ENCODE measurements at places on chromosomes 5 and 9.

GRCh38 chr5:168114444-168115017, 176.9 kb upstream of the WWC1 start:
- DNase-seq = peak; percentile 31

DNA sequence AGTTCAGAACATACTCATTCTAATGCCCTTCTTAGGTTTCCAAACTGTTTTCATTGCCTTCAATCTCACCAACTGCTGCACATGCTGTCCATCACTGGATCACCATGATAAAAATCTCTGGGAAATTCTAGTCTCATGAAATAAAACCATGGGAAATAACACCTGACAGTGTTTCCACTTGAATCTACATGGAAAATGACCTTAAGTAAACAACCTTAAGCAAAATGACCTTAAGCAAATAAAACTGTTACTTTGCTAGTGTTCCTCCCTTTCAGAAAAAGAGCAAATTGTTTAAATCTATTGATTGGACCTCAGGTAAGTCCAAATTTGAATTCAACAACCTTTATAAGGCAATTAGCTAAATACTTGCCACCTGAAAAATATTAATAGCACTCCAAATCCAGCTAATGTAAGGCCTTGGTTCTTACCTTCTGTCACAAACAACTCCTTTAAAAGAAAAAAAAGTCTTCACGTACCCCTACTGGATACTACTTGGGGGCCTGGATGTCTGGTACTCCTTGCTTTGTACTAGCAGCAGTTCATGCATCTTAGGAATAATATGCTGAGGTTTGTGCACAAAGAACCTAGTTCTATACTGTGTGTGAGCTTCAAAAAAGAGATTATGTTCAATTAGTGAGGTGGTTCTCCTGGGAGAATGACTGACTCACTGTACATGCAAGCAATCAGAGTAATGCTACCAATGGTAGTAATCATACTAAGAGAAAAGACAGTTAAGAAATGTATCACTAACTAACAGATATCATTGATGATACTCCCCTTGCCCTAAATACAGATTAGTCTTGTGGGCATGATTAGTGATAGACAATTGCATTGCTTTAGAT, 630.4 kb downstream of the PSAT1 start:
- DNase-seq = no peak

- DNase-seq = no peak
Measured at GRCh38 chr5:1570975-1571374, 47.2 kb upstream of the LPCAT1 start.

GRCh38 chr9:126558051-126558665, 55.6 kb upstream of the LMX1B start:
- peak; percentile 53 for DNase-seq

DNA sequence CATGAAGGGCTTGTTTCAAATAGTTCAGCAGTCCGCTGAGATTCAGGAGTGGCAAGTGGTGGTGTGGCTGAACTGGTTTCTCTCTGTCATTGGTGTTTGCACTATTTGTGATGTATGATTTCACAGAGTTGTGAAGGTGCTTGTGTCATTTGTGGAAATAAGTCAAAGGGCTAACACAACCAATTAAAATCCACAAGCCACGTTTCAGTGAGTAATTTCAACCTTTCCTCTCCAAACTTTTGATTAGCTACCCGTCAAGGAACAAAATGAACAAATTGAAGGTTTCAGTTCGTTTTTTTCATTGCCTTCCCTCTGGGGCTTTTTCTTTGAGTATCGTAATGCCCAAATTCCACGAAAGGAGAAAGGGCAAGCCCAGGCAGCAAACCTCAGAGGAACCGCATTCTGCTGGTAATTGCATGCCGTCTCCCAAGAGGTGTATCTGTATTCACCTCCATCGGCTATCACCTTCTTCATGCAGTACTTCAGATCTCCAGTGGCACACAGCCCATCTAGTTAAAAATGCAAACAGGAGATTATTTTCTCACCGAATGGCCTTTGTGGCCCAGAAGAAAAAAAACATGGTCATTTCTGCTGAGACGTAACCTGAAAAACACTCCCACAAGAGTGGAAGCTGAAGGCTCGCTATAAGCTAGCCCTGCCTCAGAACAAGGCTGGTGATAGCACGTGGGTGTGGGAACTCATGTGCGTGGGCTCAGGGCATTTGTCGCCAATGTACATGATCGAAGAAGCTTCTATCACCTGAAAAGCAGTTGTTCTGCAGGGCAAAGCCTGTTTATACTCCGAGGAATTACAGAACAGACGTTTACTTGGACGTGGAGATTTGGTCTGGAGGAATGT, 197.1 kb downstream of the NR3C1 start:
- DNase-seq = no peak

GRCh38 chr5:157649101-157649500, 3.1 kb downstream of the SOX30 start:
- no peak for DNase-seq

- DNase-seq = no peak
Measured at GRCh38 chr9:32728181-32728580, 55.2 kb upstream of the TMEM215 start.

GRCh38 chr5:8869932-8870331, 675.9 kb downstream of the SEMA5A start:
- DNase-seq = no peak

DNA sequence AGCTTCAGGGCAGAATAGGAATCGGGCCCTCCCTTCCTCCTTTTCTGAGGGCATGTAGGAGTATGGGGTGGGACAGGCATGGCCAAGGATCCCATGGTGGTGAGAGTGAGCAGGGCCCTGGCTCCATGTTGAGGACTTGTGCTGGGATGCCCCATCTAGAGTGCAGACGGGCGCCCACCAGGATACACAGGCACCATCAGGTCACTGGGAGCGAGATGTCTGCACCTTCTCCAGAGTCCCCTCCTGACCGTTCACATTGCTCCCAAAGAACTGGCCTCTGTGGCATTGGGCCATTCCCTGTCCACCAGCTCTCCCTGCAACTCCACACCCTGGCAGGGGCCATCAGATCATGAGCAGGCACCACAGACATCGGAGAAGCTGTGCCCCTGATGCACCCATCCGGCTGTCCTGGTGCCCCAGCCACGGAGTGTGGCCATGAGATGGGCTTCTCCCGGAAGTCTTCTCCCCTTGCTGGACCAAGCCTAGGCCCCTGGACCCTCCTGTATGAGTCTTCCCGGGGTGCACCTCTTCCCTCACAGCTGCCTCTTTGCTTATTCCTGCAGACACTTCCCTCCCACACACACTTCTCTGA, 195.0 kb downstream of the IRX2 start:
- no peak for DNase-seq

DNA sequence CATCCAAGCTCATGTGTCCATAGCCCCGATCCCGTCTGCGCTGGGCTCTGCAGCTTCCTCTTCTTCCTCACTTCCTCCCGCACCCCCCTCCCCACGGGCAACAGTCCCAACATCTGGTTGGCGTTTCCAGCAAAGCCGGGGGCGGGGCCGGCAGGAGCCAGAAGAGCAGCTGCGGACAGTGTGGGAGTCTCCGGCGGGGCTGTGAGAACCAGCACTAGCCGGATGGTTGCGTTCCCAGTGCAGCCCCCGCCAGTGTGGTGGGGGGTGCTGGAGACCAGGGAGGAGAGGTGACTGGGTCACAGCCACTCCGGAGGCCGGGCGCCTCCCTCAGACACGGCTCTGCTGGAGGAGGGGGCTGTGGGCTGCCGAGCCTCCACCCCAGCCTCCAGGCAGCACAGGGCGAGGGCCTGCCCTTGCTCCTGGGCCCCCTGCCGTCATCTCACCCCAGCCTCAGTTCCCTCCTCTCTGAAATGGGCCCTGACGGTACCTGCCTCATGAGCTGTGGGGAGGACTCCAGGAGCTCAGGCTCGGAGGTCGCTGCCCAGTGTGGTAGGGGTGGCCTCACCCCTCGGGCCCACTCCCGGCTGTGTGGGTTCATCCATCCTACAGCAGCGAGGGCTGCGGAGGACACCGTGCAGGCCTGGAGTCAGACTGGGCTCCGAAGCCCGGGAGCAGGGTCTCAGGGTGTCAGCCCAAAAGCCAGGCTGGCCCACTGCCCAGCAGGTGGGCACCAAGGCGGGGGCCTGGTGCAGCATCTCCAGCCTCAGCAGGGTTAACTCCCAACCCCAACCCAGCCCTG, 41.5 kb upstream of the NOTCH1 start:
- DNase-seq = no peak

- DNase-seq = no peak
Measured at GRCh38 chr5:67404256-67405100, 207.9 kb upstream of the CD180 start.

GRCh38 chr9:7037176-7037575, 279.4 kb downstream of the KDM4C start:
- DNase-seq = no peak

Data from stimulated activated CD4-positive, alpha-beta T cell treated with anti-CD3 and anti-CD28 coated beads, TNF-alpha, amount 100 ng/mL, for 24 hours (primary cell).